ENCODE measurements at places on chromosomes 3 and 15. TPM values are rescaled to one million over a fixed set of nuclear protein-coding genes. Genes with fewer than 3 reads are reported as not detected.
A peak's percentile ranks its signal among the peaks of the same experiment; 100 is the strongest.

The CNTN3 gene
- polyA plus RNA-seq, result 2.2 TPM

The CELF6 gene
- 0.06 TPM for polyA plus RNA-seq

DNA sequence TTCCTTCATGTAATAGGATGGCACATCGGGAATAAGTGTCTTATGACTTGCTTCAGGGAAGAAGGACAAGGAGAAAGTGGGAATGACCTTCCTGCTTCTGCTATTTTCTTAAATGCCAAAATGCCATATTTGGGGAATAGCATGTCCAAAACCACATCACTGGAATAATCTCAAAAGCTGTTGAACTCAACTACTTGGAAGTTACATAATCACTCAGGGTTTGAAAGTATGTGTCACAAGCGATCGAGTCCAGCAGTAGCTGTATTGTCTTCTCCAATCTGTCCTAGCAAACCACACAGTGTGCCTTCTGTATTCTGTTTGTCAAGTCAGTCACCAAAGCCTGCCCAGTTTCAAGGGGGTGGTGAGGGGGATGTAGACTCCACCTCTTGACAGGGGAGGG is 58.3 kb upstream of the GADL1 start:
- no peak for DNase-seq

DNA sequence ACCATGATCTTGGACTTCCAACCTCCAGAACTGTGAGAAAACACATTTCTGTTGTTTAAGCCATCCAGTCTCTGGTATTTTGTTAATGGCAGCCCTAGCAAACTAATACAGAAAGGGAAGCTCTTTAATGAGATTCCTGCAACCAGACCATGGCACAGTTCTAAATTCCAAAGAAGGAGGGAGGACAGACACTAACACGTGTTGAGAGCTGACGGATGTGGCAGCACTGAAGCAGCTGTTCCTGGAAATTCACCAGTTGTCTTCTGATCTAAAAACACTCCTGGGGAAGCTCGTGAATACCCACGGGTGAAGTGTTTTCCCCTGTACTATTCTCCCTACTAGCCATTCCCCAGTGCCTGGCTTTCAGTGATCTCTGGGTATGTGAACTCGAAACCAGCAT is 56.7 kb downstream of the RPL22L1 start:
- DNase-seq, result no peak

DNA sequence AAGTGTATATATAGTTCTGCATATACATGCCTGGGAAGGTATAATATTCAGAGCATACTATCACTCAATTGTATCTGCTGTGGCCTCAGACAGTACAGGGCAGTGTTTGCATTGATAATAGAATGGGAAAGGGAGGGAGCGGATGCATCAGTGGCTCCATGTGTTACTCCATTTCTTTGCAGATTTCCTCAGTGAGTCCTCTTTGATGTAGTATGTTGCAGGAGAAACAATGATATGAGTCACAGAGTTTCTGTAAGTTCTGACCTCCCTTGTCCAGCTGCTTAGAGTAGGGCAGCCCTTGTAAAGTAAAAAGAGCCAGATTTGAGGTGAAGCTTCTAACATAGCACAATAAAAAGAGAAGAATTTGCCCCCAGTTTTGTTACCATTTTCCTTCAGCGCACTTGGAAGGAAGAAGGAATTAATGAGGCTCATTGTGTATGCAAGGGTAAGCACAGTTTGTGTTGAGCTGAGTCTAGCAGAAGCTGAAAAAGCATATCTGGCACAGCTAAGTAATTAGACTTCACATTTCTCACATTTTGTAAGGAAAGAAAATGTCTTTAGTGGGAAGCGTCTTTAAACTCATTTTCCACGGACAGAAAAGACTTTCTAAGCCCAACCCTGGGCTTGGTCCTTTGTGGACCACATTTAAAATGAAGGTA is 555.8 kb upstream of the IL12A start:
- peak; percentile 3 for DNase-seq

DNA sequence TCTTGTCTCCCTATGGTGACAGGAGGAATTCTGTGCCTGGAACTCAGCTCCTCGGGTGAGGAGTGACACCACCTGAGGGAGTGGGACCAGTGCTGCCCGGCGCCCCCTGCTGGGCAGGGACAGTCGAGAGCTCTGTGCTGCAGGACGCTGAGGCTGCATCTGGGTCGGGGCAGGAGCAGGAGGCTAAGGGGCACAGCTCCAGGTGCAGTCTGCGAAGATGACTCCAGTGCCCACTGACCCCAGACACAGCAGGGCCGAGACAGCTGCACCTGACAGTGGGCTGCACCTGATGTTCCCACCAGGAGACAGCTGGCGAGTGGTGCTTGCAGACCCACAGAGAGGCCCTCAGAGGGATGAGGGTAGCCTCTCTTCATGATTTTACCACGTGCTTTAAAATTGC is 152.9 kb downstream of the ATP10A start:
- DNase-seq, result no peak

DNA sequence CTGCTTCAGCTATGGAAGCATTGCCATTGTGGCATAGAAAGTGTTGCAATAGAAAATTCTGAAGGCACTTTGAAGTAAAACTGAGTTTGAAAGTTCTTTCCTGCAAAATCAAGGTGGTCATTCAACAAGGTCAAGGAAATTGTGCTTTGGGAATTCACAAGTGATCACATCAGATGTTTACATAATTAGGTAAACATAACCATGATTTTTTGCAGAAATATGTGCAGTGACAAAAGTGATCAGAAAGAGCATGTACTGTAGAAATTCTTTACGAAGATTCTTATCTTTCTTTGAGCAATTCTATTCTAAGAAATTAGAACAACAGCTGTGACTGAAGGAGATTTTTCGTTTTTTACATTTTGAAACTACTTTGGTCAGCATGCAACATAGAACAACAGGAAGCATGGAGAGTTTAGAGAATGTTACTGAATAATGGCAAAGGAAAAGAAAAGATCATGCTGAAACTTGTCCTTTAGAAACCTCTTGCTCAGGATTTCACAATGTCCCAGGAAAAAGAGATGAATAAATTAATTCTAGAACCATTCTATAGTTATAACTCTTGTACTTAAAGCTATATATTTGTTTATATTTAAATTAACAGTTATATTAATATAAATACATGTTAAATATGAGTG is 643.4 kb upstream of the ARPP21 start:
- no peak for DNase-seq

GRCh38 chr3:38826001-38826400 is 10.0 kb upstream of the SCN10A start:
- no peak for DNase-seq

GRCh38 chr3:112847692-112848091 is 1.0 kb upstream of the CD200R1L start:
- DNase-seq, result no peak

GRCh38 chr15:48411971-48412591 is 80.9 kb downstream of the DUT start:
- no peak for DNase-seq

- DNase-seq, result no peak
Measured at GRCh38 chr3:141151439-141151838, 80.2 kb upstream of the PXYLP1 start.

DNA sequence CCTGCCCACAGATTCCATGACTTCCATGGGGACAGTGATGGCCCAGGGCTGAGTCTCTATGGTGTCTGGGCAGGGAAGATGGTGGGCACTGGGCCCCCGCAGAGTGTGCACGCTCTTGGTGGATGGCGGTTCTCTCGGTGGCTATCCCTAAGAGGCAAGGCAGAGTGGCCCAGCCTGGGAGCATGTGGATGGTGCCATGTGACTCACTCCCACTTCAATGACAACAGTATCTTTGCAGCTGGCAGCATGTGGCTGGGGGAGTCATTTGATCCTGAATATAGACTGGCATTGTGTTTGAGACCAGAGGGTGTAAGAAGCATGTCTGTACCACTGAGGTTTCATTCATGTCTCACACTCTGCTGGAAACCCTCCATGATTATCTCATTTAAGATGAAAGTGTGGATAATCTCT is 101.2 kb downstream of the CORO2B start:
- no peak for DNase-seq

DNA sequence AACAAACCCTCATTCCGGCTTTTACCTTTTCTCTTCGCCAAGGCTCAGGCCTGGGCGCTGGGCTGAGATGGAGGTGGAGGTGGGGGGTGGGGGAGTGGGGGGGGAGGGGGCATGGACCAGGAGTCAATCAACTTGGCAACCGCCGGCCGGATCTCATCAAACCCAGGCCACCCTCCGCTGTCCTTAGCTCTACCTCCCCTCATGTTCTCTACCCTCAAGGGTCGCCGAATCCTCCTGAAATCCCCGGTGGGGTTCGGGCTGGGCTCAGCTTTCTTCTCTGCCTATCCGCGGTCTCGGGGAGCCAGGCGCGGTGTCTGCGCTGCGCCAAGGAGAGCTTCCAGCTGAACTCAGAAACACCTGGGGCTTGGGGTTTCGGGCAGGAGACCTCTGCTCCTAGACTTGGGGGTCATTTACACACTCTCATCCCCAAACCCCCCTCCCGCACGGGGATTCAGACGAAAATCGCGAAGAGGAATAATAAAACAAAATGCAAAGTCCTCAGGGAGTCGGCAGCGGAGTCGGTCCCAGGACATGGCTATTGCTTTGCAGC is 2.5 kb downstream of the ONECUT1 start:
- DNase-seq, result no peak

DNA sequence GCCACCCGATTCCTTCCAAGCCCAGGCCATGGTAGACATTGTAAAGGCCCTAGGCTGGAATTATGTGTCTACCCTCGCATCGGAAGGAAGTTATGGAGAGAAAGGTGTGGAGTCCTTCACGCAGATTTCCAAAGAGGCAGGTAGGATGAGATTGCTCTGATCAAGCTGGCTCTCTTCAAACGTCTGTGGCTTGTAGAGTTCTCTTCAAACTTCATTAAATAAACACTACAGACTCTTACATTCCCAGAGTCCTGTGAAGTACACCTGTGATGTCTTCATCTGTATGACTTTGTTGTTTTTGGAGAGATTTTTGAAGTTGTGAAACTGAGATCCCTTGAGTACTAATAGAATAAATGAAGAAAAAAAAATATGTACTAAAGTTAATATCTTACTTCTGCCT is 285.6 kb downstream of the GRM7 start:
- DNase-seq, result no peak

Measured in IMR-90 (cell line).